ENCODE measurements at places on chromosomes 2 and 18.

DNA sequence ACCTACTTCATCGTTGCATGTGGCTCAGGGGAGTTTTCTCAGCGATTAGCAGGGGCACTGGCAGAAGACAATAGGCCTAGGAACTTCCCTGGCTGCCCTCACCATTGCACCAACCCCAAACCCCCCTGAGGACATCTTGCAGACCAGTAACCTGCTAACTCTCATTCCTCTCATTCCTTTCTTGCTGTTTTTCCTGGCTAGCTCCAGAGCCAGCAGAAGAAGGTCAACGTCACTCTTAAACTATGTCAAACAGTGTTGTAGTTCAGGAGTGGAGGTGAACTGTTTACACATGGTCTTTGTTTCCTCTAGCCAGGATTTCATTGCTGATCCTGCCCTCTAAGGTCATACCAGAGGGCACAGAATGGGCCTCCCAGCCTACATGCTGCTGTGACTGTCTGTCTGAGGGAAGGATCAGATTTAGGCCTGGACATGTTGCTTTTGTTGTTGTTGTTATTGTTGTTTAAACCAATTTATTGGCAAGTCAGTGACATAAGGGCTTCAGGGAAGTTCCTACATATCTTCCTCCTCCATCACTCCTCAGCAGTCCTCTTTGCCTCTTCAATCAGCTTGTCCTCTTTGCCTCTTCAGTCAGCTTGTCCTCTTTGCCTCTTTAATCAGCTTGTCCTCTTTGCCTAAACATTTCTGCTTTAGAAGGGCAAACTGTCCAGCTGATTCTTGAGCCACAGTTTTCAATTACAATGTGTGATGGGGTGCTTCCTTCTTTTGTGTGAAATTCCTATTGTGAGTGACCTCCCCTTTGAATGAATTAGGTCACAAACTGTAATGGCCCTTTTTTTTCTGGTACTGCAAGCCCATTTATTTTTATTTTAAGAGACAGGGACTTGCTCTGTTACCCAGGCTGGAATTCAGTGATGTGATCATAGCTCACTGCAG lies 471.9 kb upstream of the TNP1 start:
- no peak for DNase-seq

DNA sequence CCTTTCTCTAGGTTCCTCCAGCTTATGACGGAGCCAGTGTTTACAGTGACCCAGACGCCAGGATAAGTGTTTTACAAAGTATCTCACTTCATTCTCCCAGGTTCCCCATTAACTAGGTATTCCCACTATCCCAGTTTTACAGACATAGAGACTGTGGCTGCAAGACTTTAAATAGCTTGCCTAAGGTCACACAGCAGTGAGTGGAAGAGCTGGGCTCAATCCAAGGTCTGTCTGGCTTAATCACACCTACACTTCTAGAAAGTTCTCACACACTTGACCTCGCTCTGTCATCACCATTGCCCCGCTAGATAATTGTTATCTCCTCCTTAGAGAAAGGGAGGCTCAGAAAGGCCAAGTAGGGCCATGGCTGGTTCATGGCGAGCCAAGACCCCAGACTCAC lies 110.2 kb downstream of the ANTXR1 start:
- DNase-seq: no peak

DNA sequence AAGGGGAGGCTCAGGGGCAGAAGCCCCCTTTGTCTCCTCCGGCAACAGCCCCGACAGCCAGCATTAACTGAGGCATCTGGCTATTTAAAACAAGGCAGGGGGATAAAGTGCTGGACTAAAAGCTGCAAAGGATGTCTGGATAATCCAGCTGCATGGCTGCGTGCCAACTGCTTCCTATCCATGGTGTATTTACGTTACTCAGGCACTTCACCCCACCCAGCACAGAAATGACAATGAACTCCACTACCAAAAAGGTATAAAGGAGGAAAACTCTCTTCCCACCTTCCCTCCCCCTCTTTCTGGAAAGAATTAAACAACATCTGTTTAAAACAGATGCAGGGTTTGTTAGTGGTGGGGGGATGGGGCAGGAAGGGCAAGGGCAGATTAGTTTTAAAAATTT lies 82.5 kb downstream of the SPRED2 start:
- peak; percentile 56 for DNase-seq

DNA sequence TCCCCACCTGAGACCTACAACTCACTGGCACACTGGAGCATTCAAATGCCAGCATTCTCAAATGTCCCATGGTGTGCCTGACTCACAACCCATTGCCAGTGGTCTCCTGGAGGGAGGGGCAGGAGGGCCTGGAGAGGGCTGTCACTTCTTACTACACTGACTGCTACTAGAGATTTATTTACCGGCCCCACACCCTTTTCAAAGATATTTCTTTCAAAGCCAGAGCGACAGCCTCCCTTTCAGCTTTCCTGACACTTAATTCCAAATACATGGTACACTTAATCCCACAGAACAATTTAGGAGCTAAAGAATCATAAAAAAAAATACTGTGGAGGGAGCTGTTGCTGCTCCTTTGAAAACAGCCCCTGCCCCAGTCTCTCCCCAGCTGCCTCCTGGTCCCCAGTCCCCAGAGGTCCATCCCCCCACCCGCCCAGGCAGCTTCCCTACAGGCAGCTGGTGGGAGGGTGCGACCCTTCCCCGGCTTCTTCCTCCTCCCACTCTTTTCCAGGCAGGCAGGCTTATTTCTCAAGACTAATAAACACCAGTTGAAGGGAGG lies 129.1 kb upstream of the SMAD2 start:
- DNase-seq: no peak

DNA sequence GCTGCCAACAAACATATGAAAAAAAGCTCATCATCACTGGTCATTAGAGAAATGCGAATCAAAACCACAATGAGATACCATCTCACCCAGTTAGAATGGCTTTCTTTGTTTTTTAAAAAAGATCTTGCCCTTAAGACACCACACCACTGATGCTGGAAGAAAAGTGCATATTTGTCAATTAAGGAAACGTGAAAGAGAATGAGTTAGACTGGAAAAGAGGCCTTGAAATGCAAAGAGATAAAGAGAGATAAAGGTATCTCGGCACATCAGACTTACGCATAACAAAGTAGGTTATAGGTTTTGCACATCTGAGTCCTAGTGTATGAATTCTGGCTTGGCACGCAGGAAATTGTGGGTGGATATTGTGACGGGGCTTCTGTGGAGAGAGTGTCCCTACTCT lies 149.5 kb downstream of the MTX2 start:
- DNase-seq: no peak

DNA sequence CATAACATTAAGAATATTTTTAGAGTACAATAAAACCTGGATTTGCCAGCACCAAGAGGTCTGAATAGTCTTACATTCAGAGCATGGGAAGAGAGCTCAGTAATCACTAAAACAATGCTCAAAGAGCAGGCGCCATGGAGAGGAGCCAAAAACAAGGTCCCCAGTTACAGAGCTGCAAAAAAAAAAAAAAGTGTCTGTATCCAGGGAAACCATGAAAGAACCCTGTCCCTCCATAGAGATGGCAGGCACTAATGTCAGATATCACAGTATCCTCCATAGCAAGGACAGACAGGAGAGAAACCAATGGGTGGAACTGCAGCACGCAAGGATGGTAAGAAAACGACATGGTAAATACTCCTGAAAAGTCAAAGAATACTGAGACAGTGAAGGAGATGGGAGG lies 19.5 kb downstream of the FBXO15 start:
- DNase-seq: no peak

DNA sequence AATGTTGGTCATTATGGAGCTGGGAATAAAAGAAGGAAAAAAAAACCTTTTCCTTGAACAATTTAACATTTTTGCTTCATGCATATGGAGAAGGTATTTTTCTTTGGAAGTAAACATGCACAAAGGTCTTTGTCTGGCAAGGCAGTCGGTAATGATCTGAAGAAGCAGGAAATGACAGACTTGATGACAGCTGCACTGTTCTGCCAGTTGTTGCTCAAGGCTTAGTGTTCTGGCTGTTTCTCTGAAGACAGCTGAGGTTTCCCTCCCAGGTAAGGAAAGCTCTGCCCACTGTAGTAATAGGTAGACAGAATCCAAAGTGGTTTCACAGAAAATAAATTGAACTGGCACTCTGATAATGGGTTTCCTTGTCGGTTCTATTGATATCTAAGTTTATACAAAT lies 308.4 kb upstream of the GCFC2 start:
- peak; percentile 13 for DNase-seq

- DNase-seq: no peak
These were observed 21.5 kb downstream of the CHCHD5 start for GRCh38 chr2:112605926-112606325.

DNA sequence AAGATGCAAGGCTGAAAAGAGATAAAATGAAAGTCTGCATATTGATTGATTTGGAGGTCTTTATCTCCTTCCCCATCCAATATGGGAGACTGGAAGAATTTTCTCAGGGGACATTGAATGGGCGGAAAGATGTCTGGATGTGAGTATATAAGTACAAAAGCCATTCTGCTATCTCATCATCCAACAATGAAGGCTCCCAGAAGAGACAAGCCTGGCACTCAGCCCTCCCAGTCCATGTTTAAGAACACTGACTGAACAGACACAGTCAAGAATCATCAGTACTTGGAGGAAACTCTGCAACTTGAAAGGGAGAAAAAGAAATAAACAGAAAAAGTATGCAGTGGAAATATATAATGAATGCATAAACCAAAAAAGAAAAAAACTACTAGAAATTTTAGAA lies 80.9 kb downstream of the PTRHD1 start:
- no peak for DNase-seq

- DNase-seq: peak; percentile 7
These were observed 91.7 kb upstream of the SLC35G4 start for GRCh38 chr18:11517704-11518103.

DNA sequence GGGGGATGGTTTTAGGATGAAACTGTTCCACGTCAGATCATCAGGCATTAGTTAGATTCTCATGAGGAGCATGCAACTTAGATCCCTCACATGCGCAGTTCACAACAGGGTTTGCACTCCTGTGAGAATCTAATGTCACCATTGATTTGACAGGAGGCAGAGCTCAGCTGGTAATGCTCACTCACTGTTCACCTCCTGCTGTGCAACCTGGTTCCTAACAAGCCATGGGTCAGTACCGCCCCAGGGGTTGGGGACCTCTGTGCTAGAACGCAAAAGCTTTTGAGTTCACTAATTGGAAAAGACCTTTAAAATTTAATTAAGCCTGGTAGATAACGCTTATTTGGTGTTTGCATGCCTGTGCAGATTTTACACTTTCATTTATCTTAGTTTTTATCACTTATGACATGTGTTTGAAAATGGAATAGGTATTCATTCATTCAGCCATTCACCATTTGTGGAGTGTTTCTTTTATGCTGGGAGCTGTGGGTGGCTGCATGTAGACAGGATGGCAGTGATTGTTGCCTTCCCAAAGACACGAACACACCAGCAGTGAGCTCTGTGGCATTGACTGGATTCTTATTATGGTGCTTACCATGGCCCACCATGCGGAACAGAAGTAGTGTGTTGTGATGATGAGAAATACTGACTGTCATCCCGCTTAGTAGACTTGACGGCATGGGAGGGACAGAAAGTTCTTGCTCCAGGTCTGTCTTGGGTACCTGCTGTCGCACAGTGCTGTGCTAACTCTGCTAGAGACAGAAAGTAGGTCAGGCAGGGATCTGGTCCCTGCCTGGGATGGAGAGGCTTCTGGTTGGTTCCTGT lies 6.4 kb downstream of the RAB31 start:
- no peak for DNase-seq

GRCh38 chr18:48129621-48130082 lies 199.2 kb upstream of the SMAD2 start:
- DNase-seq: no peak

DNA sequence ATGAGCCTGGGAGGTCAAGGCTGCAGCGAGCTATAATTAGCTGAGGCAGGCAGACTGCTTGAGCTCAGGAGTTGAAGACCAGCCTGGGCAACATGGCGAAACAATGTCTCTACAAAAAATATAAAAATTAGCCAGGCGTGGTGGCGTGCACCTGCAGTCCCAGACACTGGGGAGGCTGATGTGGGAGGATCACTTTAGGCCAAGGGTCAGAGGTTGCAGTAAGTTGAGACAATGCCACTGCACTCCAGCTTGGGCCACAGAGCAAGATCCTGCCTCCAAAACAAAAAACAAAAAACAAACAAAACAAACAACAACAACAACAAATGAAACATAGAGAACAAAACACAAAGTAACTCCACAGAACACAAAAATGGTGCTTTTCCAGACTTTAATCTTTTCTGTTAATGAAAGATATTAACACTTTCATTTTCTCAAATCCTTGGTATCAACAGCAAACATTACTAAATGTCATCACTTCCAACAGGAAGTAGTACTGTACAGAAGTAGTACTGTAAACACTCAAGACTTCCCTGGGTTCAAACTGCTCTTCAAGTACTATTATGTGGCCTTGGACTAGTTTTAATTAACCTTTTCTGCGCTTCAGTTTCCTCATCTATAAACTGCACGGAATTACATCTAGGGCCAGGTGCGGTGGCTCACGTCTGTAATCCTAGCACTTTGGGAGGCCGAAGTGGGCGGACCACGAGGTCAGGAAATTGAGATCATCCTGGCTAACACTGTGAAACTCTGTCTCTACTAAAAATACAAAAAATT lies 27.9 kb downstream of the PUM2 start:
- DNase-seq: no peak

DNA sequence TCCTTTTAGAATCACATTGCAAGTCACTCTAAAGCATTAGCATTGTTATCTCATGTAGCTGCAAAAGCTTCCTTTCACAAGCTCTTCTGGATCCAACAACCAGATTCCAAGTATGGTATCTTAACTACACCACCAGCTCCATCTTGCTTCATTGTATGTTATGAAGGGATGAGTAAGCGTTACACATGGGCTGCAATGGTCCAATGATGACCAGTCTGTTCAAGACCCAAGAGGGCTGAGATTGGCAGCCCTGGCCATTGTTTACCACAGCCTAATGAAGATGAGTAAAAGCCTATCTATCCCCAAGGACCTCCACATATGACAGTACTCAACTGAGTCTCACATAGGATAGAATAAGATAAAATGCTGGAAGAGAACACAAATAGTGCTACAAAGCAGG lies 6.3 kb downstream of the CFLAR start:
- DNase-seq: no peak

- no peak for DNase-seq
These were observed 11.6 kb downstream of the ZEB2 start for GRCh38 chr2:144508172-144508851.

DNA sequence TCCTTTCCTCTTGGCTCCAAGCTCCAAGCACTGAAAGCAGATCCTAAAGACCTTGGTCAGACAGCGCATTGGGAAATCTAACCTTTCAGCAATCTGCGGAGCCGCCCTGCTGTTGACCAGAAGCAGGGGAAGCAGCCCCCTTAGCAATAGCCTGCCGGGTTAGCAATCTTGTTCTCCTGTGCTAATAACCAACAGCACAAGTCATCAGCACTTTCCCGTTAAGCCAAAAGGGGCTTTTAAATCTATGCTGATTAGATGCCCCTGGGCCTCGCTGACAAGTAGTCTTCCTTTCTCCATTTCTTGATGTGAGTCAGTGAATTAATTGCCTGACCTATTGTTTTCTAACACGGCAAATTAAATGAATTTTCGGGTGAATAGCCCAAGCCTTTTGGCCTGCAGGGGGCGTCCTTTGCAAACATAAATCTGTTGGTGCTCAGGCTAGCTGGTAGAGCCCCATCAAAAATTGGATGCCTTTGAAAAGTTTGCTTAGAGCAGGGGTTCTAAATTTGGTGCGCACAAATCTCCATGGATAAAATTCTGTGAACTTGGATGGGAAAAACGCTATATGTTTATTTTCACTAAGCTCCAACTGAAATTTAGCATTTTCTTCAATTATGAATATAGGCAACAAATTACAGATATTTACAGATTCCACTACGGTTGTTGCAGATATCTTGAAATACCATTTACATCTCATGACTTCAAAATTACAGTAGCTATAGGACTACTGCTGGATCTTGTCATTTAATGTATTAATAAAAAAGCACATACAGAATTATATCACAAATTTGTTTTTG lies 24.6 kb downstream of the MAIP1 start:
- peak; percentile 55 for DNase-seq

- no peak for DNase-seq
These were observed 505.4 kb downstream of the SUCLG1 start for GRCh38 chr2:83953697-83954096.

Data from NCI-H2171 (cell line).